Omental fat pad (tissue), 4 donors: ENCODE measurements at places on chromosomes 6 and 20.

GRCh38 chr20:22908944-22909343 lies 126.2 kb upstream of the SSTR4 start:
- DNase-seq, result no peak

GRCh38 chr6:4313044-4313686 lies 177.8 kb upstream of the ECI2 start:
- DNase-seq, result no peak

- DNase-seq, result no peak
Measured at GRCh38 chr6:42907336-42907735, 8.5 kb upstream of the PTCRA start.

DNA sequence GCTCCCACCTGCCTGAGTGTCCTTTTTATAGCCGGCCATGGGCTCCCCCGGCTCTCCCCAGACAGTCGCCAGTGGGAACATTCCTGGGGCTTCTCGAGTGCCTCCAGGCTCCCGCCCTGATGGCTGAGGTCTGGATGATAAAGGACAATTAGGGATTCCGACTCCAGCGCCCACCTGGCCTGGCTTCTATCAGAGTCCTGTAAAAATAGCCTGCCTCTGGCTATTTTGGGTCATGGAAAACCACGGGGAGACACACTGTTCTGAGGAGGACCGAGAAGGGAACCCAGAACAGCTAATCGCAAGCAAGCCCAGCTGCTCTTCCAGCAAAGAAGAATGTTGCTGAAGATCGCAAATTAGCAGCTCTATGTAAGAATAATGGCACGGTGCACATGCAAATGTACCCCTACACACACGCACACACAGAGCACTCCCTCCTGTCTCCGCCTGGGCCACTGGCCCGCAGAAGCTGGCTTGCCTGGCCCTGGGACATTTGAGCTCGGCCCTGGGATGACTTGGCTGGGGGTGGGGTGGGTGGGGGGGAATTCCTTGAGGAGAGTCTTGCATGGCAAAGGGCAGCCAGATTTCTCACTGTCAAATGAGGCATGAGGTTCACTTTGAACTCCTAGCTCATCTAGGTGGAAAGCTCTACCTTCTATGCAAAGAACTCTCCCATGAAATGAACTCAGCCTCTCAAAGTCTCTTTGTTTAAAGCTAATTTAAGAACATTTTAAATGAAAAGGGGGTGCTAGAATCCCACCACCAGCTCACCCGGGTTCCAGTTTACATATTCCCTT lies 55.3 kb downstream of the CTCFL start:
- DNase-seq, result no peak

GRCh38 chr20:7305976-7306375 lies 538.5 kb downstream of the BMP2 start:
- no peak for DNase-seq

DNA sequence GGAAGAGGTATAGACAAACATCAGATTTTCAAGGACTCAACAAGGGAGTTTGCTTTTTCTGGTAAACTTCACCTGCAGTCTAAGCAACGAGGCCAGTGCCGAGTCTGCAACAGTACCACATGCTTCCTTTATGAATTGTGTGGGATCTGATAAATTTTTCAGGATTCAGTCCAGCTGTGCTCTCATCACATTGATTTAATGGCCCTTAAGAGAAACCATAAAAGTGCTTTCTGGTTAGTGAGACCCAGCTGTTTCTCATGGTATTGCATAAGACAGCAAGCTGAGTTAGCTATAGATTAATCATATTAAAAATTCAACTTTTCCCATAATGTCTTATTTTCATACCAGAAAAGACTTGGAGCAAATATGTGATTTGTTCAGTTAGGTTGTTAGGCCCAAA lies 291.4 kb downstream of the CENPW start:
- no peak for DNase-seq

DNA sequence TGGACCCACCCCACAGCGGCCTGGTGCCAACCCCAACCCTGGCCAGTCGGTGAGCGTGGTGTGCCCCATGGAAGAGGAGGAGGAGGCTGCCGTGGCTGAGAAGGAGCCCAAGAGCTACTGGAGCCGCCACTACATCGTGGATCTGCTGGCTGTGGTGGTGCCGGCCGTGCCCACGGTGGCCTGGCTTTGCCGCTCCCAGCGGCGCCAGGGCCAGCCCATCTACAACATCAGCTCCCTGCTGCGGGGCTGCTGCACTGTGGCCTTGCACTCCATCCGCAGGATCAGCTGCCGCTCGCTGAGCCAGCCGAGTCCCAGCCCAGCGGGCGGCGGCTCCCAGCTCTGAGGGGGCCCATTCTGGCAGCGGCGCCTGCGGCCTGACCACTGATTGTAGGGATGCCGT lies 23.2 kb downstream of the SDCBP2 start:
- DNase-seq, result no peak

GRCh38 chr20:60676011-60676410 lies 576.0 kb upstream of the CDH4 start:
- DNase-seq, result no peak

DNA sequence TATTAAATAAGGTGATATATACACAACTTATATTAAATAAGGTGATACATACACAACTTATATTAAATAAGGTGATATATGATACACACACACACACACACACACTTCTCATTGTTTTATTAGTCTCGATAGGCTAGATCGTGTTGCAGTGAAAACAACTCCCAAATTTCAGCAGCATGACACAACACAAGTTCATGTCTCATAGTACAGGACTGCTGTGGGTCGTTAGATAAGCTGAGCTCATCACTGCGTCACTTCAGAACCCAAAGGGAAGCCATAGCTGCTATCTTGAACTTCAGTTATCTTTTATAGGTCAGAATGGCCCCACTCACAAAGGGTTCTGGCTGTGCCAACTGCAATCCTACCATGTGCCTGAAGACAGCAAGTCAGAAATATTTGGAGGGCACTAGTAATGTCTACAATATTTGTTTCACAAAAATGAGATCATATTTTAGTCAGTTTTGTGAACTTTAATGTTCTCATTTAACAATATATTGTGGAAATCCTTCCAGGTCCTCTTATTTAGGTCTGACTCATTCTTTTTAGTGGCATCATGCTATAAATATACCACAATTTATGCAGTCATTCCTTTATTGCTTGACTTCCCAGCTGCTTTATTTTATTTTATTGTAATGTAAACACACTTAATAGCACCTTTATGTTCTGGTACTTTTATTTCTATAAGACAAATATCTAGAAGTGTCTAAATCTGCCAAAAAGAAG lies 290.2 kb downstream of the PHACTR1 start:
- DNase-seq, result no peak

- no peak for DNase-seq
Measured at GRCh38 chr20:22531756-22532155, 52.6 kb downstream of the FOXA2 start.

DNA sequence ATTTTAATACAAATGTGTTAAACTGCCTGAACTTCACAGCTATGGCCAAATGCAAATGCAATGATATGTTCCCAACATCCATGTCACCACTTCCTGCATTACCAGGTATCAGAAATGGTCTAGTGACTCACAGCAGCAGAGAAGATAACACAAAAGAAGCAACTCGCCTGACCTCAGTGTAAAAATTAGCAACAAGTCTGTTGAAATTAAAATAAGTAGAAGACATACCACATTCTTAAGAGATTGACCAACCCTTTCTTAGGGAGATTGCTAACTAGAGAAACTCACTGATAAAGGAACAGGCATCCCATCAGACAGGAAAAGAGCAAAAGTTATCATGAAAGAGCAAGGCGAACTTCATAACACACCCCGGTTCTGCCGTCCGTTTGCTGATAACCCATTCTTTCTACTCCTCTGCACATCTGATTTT lies 45.1 kb downstream of the RNASET2 start:
- no peak for DNase-seq

GRCh38 chr6:117266257-117267053 lies 1.1 kb downstream of the VGLL2 start:
- no peak for DNase-seq

DNA sequence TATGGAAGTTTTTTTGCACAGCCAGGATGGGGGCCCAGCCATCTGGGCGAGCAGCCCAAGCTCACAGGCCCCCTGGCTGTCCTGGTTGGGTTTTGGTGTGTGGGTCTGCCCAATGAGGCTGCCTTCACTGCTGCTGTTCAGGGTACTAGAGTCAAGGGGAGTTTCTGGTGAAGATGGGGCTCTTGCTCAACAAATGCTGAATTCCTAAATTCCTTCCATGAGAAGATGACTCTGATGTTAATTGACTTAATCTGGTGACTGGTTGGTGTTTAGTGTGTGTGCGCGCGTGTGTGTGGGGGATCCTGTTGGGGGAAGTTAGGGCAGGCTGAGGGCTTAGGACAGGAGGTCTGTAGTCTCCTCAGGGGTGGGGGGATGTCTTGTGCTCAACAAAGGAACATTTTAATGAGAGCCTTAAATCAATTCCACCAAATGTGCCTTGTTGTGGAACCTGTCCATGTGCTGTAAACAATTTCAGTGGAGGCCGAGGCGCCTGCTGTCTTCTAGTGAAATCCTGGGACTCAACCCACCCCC lies 1.9 kb downstream of the PTK7 start:
- no peak for DNase-seq

GRCh38 chr20:14142171-14142570 lies 146.9 kb downstream of the MACROD2 start:
- no peak for DNase-seq

GRCh38 chr6:3579652-3580175 lies 122.9 kb upstream of the SLC22A23 start:
- no peak for DNase-seq

GRCh38 chr6:39933669-39934130 lies 562 bp downstream of the MOCS1 start:
- no peak for DNase-seq

- no peak for DNase-seq
Measured at GRCh38 chr20:19802099-19802491, 44.0 kb downstream of the RIN2 start.
